ENCODE measurements at places on chromosomes 1 and 21.

- DNase-seq, result no peak
These were observed 77.9 kb downstream of the GTF2B start for GRCh38 chr1:88813471-88813870.

- no peak for DNase-seq
These were observed at the start of gene C1orf94 for GRCh38 chr1:34176830-34177603. TSS of gene C1orf94 (plus strand) at chr1:34176907. CDS start at chr1:34177790, 883 bp downstream.

GRCh38 chr1:208525417-208525816, 281.2 kb upstream of the PLXNA2 start:
- DNase-seq, result no peak

GRCh38 chr1:248622570-248623001, 12.3 kb downstream of the OR2T11 start:
- DNase-seq, result peak; percentile 55

DNA sequence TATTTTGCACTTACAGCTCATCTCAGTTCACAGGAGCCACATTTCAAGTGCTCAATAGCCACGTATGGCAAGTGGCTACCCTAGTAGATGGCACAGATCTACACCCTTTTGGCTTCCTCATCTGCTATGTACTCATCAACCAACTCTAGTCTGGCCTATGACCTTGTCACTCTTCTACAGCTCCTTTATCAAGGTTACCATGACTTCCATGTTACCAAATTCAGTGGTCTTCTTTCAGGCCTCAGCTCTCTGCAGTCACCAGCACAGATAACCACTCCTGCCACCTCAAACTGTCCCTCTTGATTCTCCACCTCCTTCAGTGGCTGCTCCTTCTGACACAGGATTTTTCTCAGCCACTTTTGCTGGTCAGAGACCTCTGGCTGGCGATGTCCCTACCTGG, 11.7 kb upstream of the USP48 start:
- DNase-seq, result no peak

- peak; percentile 42 for DNase-seq
These were observed 27.5 kb downstream of the SLC2A1 start for GRCh38 chr1:42931108-42931539.

- DNase-seq, result no peak
These were observed 89.5 kb downstream of the KCNJ15 start for GRCh38 chr21:38346286-38346685.

DNA sequence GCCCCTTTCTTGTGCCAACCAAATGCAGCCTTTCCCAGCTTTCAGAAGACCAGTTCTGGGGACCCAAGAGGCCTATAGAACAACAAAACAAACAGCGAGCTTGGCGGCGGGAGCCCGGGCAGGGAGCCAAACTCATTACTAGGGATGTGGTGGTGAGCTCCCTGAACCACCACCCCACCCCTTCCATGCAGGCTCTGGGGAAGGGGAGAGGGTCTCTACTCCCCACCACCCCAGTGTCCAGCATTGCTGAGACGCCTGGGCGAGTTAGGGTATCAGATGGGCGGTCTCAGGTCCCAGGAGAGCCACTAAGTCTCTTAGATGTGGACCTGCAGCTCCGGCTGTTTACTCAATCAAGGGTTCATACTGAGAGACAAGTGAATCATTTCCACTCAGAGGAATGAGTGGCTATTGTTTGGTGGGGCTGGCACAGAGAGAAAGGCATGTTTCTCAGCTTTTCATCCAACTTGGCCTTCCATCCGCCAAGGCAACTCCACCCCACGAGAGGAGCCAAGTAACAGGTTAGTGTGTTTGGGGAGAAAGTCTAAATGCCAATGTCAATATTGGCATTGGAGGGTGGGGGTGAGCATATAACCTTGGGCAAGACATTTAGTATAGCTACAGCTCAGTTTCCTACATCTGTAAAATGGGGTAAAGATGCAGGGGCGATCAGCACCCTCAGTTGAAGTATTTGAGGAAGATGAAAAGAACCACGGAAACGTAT, 40.9 kb downstream of the PLXNA2 start:
- DNase-seq, result peak; percentile 92

GRCh38 chr21:44267655-44268142, 6.0 kb upstream of the DNMT3L start:
- DNase-seq, result no peak

DNA sequence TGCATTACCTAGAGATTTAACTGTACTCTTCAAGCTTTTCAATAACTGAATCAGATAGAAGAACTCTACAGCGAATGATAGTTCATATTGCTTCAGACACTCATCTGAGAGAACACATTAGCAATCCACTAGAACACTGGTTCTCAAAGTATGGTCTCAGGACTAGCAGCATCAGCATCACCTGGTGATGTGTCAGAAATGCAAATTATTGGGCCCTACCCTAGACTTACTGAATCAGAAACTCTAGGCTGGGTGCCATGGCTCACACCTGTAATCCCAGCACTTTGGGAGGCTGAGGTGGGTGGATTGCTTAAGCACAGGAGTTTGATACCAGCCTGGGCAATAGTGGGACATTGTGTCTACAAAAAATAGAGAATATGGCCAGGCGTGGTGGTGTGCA, 24.9 kb upstream of the GLIS1 start:
- DNase-seq, result no peak

GRCh38 chr1:159799446-159799985, 2.6 kb upstream of the FCRL6 start:
- DNase-seq, result no peak

GRCh38 chr1:26772687-26773086, 15.1 kb upstream of the PIGV start:
- peak; percentile 99 for DNase-seq

DNA sequence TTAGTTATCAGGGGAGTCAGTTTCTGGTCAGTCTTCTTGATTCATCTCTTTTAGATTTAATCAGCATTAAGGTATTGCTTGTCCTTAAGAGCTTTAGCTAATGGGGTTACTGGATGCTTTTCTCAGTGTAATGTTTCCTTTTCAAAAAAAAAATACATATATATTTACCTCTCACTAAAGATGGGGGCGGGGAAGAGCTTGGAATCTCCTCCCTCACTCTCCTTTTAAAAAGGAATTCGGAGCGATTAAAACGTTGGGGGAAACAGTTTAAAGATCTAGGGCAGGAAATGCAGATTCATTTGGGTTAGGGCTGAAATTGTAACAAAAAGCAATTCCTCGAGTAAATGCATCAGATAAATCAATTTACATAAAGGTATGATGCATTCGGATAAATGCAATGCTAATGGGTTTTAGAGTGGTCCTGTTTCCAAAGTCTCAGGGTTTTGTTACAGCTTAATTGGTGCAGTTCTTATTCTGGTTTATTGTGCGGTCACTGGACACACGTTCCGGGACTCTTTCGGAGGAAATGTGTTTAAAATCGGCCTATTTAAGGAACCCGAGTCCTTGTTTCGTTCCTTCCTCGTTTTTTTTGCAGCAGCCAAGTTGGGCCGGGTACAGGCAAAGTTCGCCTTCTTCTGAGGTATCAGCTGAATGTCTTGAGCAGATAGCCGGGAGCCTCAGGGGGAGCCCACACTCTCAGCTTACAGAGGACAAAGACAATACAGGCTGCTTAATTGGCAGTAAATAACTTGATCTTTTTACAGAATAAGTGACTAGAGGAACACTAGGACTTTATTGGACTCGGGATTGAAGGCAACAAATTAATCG, 1.6 kb downstream of the LMO4 start:
- peak; percentile 46 for DNase-seq

DNA sequence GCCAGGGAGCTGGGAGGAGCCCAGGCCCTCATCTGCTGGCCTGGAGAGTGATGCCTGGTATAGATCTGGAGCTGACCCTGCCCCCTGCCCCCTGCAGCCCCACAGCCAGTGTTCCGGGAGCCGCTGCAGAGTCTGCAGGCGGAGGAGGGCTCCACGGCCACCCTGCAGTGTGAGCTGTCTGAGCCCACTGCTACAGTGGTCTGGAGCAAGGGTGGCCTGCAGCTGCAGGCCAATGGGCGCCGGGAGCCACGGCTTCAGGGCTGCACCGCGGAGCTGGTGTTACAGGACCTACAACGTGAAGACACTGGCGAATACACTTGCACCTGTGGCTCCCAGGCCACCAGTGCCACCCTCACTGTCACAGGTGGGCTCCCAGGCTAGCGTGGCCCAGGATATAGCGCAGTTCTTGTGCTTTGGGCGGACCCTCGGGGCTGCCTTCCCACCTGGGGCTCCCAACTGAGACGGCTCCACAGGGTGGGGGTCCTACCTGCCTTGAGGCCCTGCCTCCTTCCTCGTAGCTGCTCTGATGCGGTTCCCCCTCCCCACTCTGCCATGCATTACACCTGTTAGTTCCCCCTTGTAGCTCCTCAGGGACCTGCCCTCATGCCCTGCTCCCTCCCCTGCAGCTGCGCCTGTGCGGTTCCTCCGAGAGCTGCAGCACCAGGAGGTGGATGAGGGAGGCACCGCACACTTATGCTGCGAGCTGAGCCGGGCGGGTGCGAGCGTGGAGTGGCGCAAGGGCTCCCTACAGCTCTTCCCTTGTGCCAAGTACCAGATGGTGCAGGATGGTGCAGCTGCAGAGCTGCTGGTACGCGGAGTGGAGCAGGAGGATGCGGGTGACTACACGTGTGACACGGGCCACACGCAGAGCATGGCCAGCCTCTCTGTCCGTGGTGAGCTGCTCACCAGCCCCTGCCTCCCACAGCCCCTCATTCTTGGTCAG, 98.7 kb downstream of the OBSCN start:
- no peak for DNase-seq

GRCh38 chr1:178541829-178542553, 29.1 kb downstream of the TEX35 start:
- DNase-seq, result peak; percentile 20

DNA sequence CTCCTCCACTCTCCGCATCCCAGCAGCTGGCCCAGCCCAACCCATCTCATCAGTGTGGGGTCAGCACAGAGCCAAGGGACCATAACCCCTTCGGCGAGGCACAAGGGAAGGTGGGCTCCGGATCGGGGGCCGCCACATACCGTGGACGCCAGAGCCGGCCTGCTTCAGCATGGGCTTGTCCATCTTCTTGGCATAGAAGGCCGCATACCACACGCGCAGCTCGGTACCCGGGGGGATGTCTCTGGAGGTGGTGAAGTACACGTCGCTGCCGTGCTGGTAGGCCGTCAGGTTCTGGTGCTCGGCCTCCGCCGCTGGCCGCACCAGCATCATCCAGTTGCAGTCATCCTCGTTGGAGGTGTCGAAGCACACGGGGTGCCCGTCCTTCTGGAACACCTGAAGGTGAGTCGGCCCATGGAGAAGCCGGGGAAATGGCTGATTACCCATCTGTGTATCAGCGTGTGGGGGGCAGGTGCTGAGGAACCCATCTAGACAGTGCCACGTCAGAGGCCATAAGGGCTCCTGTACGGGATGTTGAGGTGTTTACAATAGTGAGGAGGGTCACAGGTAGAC, 24.6 kb downstream of the PRDM15 start:
- DNase-seq, result no peak

All from fibroblast of the aortic adventitia (primary cell).